ENCODE measurements at places on chromosomes 6 and 20.

DNA sequence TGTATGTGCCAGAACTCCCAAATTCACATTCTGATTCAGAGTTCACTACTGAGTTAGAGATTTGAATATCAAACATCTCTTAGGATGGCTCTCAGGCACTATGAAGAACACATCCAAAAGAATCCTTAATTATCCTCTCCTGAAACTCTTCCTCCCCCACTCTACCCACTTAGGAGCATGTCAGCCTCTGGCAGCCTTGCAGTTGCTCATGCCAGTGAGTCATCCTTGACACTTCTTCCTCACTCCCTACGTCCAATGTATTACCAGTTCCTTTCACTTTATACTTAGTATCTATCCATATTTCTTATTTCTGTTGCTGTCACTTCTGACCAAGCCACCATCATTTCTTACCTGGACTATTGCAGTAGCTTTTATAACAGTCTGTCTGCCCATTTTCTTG lies 192.0 kb upstream of the IMPG1 start:
- DNase-seq: no peak

GRCh38 chr6:21855811-21856455 lies 262.4 kb downstream of the SOX4 start:
- DNase-seq: no peak

- no peak for DNase-seq
Observed at GRCh38 chr6:7938562-7939183, 28.1 kb upstream of the TXNDC5 start.

DNA sequence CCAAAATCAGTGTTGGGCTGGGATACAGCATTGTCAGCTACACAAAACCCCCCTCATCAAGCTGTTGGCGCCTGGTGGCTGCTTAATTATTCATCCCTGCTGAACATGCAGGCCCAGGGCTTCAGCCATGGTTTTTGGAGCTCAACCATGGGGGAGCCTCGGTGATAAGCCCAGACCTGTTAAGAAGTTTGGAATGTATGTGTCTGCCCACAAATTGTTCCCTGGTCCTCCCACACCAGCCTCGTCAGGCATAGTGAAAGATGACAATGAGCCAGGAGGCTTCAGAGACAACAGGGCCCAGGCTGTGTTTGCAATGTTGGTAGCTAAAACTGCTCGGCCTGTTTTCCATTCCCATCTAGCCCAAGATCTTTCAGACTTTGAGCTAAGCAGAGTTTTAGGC lies 34.8 kb upstream of the SIRPA start:
- no peak for DNase-seq

- no peak for DNase-seq
Observed at GRCh38 chr6:47832386-47833100, 50.7 kb downstream of the OPN5 start.

- DNase-seq: no peak
Observed at GRCh38 chr6:156747715-156748114, 29.5 kb upstream of the ARID1B start.

GRCh38 chr6:69915346-69915745 lies 49.0 kb downstream of the COL19A1 start:
- DNase-seq: no peak

DNA sequence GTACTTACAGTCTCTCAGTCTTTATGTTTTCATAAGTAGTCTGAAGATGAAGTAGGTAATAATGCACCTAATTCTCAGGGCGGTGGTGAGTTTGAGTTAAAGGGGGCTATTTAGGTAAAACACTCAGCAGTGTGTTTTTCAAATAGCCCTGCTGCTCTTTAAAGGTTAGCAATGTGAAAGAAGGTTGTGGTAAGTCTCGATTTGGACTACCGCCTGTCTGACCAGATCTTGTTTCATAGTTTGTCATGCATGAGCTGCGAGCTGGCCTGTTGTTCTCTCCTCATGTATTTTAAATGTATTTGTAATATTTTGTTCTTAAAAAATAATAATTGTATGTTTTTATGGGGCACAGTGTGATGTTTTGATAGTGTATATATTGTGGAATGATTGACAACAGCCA lies 340.2 kb downstream of the DHX35 start:
- DNase-seq: no peak

GRCh38 chr6:28586324-28586723 lies 60.6 kb downstream of the GPX5 start:
- DNase-seq: no peak

- DNase-seq: no peak
Observed at GRCh38 chr20:8425016-8425415, 292.9 kb downstream of the PLCB1 start.

- DNase-seq: no peak
Observed at GRCh38 chr6:35046103-35046502, 95.0 kb downstream of the TCP11 start.

DNA sequence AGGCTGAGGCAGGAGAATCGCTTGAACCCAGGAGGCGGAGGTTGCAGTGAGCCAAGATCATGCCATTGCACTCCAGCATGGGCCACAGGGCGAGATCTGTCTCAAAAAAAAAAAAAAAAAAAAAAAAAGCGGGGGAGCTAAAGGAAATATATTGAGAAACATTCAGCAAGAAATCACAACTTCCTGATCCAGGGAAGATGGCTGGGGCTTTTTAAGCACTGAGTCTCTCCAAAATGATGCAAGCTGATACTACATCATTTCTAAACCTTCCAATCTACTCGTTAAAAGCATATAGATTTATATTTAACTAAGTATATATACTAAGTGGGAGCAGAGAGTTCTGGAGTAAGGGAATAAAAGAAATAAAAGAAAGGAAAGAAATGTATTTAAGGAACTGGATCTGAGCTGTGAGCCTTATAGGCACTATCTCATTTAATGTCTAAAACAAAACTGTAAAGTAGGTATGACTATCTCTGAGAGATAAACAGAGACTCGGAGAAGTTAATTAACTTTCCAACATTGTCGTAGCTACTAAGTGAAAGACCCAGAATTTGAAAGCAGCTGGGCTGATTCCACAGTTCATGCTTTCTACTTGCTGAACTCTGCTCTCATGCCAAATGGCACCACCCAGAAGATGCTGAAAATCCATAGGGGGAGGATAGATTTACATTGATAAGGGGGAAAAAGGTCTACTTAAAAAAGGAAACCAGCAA lies 215.0 kb upstream of the MARCKS start:
- no peak for DNase-seq

- DNase-seq: no peak
Observed at GRCh38 chr6:25452031-25452430, 172.9 kb downstream of the CARMIL1 start.

DNA sequence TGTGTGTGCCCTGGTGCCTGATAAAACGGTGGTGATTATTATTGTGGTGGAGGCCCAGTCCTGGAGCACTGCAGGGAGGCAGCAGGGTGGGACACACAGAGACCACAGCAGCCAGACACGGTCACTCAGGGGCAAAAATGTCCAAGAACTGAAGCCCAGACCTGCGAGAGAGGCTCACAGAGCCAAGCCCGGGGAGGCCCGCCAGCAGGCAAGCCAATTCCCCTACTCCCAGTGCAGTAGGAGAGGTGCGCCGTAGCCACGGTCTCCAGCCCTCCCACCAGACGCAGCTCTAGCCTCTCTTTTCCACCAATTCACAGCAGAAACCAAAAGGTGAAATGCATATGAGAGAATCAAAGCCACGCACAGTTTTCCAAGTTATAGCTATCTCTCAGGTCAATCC lies 179.4 kb upstream of the TAB2 start:
- no peak for DNase-seq

- DNase-seq: no peak
Observed at GRCh38 chr6:12457094-12457493, 166.9 kb downstream of the EDN1 start.

GRCh38 chr20:48822178-48822577 lies 5.6 kb downstream of the PREX1 start:
- DNase-seq: no peak

DNA sequence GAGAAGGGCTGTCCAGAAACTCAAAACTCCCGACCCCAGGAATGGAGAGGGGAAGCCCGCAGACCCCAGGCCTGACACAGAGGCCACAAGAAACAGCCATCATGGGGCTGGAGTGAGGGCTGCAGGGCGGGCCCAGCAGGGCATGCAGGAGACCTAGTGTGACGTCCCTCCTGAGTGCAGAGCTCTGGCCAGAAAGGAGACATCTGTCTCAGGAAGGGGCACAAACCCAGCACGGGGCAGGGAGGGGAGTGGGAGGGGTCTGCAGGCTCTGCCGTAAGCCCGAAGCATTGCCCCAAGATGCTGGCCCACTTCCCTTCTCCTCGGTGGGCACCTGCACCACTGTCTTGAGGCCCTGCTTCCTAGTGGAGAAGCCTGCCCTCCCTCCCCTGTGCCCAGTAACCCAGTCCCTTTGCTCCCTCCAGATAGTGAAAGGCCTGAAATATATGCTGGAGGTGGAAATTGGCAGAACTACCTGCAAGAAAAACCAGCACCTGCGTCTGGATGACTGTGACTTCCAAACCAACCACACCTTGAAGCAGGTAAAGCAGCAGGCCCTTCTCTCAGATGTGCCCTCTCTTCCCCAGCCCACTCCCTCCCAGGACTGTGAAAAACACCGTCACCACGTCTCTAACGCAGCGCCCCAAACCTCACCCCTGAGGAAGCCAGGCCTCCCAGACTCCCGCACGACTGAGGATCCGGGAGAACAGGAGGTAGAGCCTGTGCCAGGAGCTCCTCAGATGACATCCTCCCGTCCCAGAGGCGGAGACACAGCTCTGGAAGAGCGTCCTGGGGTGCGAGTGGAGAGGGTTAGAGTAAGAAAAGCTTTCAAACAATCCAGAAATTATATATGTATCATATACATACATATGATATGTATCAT lies 9.7 kb downstream of the CST7 start:
- DNase-seq: no peak

DNA sequence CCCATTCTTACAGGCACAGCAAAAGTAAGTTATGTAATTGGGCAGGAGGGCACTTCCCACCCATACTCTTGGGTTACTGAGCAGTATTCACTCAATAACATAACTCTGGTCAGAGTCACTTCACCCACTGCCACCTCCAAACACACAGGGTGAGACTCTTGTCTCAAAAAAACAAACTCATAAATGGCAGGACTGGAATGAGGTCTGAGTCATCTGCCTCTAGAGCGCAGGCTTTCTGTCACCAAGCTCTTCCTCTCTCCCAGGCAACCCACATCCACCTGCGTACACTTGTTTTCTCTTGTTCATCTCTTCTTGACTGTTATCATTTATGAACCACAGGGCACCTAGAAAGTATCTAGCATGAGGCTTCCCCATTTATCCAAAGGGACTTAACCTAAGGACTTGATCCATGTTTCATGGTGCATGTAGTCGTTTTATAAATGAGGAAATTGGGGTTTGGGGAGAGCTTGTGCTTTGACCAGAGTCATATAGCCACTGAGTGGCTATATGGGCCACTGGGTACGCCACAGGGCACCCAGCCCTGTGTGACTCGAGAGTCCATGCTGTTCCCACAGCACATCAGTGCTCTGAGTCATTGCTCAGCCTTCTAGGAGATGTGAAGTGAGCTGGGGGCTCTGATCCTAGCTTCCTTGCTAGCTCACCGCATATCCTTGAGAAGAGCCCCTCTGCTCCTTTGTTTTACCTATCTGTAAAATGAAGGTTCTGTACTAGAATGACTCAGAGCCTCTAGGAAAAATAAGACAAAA lies 22.4 kb downstream of the C20orf173 start:
- DNase-seq: no peak

DNA sequence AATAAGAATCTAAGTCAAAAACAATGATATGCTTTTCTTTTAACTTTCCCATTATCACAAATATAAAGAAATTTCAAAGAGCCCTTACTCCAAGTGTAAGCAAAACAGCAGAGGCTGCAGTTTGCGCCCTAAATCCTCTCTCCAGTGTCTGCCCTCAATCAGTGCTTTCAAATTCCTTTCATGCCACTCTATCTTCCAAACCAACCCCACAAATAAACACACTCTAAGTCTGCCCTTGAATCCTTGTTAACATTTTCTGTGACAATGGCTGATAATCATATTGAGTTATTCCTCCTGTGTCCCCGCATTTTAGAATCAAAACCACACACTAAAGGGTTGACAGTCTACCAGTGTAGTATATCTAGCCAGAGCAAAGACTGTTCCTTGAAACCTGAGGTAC lies 317.9 kb upstream of the MARCKS start:
- no peak for DNase-seq

- no peak for DNase-seq
Observed at GRCh38 chr6:3873051-3873450, 23.9 kb downstream of the FAM50B start.

DNA sequence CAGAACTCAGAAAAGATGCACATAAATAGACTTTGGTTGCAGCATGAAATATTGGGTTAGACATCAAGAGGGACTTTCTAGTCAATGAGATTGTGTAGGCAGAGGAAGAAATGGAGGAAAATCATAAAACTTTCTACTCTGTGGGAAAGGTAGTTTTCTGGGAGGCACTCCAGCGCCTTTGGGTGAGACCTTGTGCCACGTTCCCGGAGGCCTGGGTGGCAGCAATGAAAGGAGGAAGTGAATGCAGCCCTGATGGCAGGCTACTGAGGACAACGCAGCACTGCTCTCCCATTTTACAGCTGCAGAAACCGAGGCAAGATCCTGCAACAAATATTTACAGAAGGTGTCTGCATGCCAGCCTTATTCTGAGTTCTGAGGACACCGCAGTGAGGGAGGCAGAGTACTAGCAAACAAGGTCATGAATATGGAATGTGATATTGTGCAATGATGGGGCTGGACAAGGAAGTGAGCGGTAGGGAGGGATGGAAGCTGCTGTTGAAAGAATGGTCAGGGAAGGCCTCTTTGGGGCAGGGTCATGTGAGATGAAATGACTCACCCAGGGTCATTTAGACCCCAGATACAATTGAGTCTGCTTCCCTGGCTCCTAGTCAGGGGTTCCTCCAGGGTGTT lies 159.1 kb downstream of the TFAP2C start:
- DNase-seq: no peak

- no peak for DNase-seq
Observed at GRCh38 chr6:142746524-142746923, 198.5 kb downstream of the HIVEP2 start.

All from left renal cortex interstitium (tissue), 4 donors.